Activated T-helper 17 cell treated with anti-CD3 and anti-CD28 coated beads, Interleukin-2, amount 50 U/mL, for 72 hours (primary cell): ENCODE measurements at places on chromosomes 5 and 9. TPM values are rescaled to one million over a fixed set of nuclear protein-coding genes. Genes with fewer than 3 reads are reported as not detected.

DNA sequence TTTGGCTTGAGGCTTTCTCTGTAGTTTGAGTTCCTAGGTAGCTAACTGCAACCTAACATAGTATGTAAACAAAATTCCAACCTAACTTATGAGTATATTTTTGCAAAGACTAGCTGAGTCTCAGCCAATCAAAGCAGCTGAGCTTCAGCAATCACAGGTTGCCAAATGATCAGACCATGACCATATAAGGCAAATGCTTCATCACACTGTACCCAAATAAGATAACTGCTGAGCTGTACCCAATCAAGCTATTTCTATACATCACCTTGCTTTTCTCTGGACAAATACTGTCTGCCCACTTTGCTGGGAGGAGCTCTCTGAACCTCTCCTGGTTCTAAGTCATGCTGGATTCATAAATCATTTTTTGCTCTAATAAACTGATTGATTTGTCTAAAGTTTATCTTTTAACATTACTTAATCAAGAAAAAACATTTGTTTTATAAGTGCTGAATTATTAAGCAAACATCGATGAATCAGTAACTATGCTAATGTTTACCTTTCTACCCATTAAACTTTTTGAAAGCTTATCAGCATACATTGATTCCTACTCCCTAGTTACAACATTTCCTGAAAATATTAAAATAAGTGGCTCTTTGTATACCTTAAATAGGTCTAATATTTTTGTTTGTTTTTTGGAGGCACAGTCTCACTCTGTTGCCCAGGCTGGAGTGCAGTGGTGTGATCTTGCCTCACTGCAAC is 129.7 kb upstream of the PCA3 start:
- no peak overlapping the region for H3K4me3 ChIP-seq
- peaks cover 4% of the 10 kb centered on the region for H3K27me3 ChIP-seq
- H3K27ac ChIP-seq, result no peak overlapping the region

GRCh38 chr9:82011133-82011532 is 22.6 kb downstream of the SPATA31D1 start:
- no peak for ATAC-seq
- no peak overlapping the region for H3K4me3 ChIP-seq
- no peaks in the 10 kb centered on the region for H3K27me3 ChIP-seq
- H3K4me1 ChIP-seq, result no peaks in the 10 kb centered on the region
- no peak overlapping the region for H3K27ac ChIP-seq

DNA sequence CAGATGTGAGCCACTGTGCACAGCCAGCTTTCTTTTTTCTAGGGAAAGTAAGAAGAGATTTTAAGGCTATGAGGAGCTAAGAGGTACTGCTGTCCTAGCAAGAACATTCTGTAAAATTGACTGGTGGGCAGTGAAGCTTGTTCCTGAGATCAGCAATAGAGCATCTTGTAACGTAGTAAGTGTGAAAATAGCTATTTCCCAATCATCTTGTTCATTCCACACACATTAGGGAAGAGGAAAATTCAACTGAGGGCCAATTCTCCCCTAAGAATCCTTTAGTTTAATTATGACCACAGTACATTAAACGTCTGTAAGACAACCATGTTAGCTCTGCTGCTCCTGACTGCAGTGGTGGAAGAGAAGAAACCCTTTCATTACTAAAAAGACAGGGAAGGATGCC is 246.2 kb downstream of the EFNA5 start:
- H3K27me3 ChIP-seq, result peaks cover 8% of the 10 kb centered on the region
- H3K27ac ChIP-seq, result no peak overlapping the region
- no peaks in the 10 kb centered on the region for H3K4me1 ChIP-seq
- H3K4me3 ChIP-seq, result no peak overlapping the region
- no peak for ATAC-seq

- H3K27ac ChIP-seq, result no peak overlapping the region
- H3K4me3 ChIP-seq, result no peak overlapping the region
- no peaks in the 10 kb centered on the region for H3K4me1 ChIP-seq
- peaks cover 4% of the 10 kb centered on the region for H3K27me3 ChIP-seq
Measured at GRCh38 chr5:2610986-2611385, 140.5 kb downstream of the IRX2 start.

Gene KIF20A
- total RNA-seq, result 73.0 TPM

DNA sequence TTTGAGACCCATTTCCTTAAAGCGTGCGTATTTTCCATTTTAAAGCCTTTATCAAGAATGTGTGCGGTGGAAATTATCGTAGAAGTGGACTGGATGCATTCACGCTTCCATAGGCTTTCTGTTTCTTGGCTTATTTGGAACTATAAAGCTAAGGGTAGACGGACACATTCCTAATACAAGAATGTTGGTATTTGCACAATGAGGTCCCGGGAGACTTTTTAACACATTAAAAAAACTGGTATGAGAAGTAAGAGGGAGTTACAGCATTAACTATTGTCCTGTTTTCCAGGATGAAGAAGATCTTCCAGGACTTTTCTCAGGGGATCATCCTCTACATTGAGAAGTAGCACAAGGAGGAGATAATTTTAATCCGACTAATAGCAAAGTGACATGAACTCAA is 653.0 kb downstream of the MTRR start:
- H3K27me3 ChIP-seq, result peaks cover 4% of the 10 kb centered on the region
- H3K4me1 ChIP-seq, result no peaks in the 10 kb centered on the region
- no peak overlapping the region for H3K27ac ChIP-seq
- H3K4me3 ChIP-seq, result no peak overlapping the region

Gene FOXD4L3
- 0.16 TPM for total RNA-seq

DNA sequence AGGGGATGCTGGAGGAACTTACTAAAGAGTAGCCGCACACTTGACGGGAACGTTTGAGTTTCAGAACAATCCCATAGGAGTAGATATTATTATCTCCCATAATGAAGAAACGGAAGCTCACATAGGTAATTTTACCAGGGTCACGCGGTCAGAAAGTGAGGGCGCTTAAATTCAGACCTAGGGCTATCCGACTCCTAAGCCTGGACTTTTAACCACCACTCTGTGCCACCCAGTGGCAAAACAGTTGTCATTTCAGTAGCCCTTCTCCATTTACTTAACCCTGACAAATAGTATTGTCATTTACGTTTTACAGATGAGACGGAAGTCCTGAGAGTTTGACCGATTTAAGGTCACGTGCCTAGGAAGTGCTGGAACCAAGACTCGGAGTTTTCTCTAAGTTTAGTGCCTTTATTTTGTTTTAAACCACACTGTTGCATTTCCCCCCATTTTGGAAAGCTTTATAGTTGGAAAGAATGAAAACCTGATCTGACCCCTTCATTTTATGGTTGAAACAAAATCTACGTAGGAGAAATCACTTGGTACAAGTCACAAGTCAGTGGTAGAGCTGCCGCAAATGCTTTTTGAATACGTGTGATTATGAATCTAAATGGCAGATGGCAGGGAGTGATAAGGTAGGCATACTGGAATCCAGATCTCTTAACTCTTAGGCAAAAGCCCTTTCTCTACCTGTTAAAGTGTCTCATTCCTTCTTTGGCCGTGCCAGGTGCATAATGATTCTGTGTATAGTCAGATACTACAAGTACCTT is 650 bp downstream of the MRRF start:
- no peaks in the 10 kb centered on the region for H3K27me3 ChIP-seq
- peak overlapping the region; percentile 100 for H3K27ac ChIP-seq
- peak; percentile 56 for ATAC-seq
- peaks cover 11% of the 10 kb centered on the region for H3K4me1 ChIP-seq
- peaks cover 52% of the 10 kb centered on the region for H3K36me3 ChIP-seq
- H3K4me3 ChIP-seq, result peak overlapping the region; percentile 94

Gene PHAX
- total RNA-seq, result 38.6 TPM

- no peaks in the 10 kb centered on the region for H3K27me3 ChIP-seq
- no peak for ATAC-seq
- no peaks in the 10 kb centered on the region for H3K4me1 ChIP-seq
- H3K4me3 ChIP-seq, result no peak overlapping the region
- H3K27ac ChIP-seq, result no peak overlapping the region
Measured at GRCh38 chr9:14107977-14108376, 206.0 kb downstream of the NFIB start.

Gene TESK1
- 23.5 TPM for total RNA-seq

Gene NMUR2
- not detected for total RNA-seq

Gene PCDHB13
- total RNA-seq, result not detected

- H3K27ac ChIP-seq, result no peak overlapping the region
- no peaks in the 10 kb centered on the region for H3K4me1 ChIP-seq
- H3K27me3 ChIP-seq, result peaks cover 26% of the 10 kb centered on the region
- no peak overlapping the region for H3K4me3 ChIP-seq
- no peaks in the 10 kb centered on the region for H3K36me3 ChIP-seq
Measured at GRCh38 chr5:142660196-142660595, 25.7 kb downstream of the FGF1 start.

DNA sequence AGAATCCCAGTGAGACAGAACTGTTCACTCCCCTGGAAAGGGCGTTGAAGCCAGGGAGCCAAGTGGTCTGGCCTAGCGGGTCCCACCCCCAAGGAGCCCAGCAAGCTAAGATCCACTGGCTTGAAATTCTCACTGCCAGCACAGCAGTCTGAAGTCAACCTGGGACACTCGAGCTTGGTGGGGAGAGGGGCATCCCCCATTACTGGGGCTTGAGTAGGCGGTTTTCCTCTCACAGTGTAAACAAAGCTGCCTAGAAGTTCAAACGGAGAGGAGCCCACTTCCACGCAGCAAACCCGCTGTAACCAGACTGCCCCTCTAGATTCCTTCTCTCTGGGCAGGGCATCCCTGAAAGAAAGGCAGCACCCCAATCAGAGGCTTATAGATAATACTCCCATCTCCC is 45.1 kb upstream of the PTGER4 start:
- no peak overlapping the region for H3K4me3 ChIP-seq
- no peak for ATAC-seq
- no peak overlapping the region for H3K27ac ChIP-seq
- H3K27me3 ChIP-seq, result no peaks in the 10 kb centered on the region
- no peaks in the 10 kb centered on the region for H3K36me3 ChIP-seq
- H3K4me1 ChIP-seq, result peaks cover 3% of the 10 kb centered on the region

Gene NME5
- total RNA-seq, result not detected

Gene DDX4
- not detected for total RNA-seq

DNA sequence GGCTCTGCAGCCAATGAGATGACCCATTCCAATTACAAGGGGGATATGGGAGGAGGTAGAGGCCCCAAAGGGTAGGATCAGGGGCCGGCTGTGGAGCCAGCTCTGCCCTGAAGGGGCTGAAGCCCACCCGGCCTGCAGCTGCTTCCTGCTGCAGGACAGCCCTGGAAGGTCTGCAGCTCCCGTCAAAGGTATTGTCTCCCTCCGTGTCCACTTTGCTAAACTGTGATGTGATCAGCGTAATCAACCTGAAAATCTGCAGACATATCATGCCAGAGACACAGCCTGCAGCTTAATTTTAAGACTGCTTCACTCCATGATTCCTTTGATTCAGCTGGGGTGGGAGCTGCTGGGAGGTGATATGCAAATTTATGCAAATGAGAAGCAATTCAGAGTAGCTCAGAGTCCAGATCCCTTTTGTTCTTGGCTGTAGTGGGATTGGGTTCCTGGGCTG is 90.7 kb downstream of the GADD45G start:
- no peak overlapping the region for H3K4me3 ChIP-seq
- no peak for ATAC-seq
- no peaks in the 10 kb centered on the region for H3K36me3 ChIP-seq
- H3K27me3 ChIP-seq, result no peaks in the 10 kb centered on the region

- H3K27ac ChIP-seq, result no peak overlapping the region
- peaks cover 7% of the 10 kb centered on the region for H3K4me1 ChIP-seq
- H3K27me3 ChIP-seq, result peaks cover 74% of the 10 kb centered on the region
- no peak for ATAC-seq
- H3K36me3 ChIP-seq, result no peaks in the 10 kb centered on the region
- no peak overlapping the region for H3K4me3 ChIP-seq
Measured at GRCh38 chr9:68702493-68702892, 2.5 kb upstream of the PIP5K1B start.

- peaks cover 20% of the 10 kb centered on the region for H3K27me3 ChIP-seq
- peaks cover 5% of the 10 kb centered on the region for H3K4me1 ChIP-seq
- H3K27ac ChIP-seq, result no peak overlapping the region
- peak overlapping the region; percentile 30 for H3K4me3 ChIP-seq
- H3K36me3 ChIP-seq, result no peaks in the 10 kb centered on the region
Measured at GRCh38 chr5:124651663-124652513, 94.6 kb downstream of the ZNF608 start.

DNA sequence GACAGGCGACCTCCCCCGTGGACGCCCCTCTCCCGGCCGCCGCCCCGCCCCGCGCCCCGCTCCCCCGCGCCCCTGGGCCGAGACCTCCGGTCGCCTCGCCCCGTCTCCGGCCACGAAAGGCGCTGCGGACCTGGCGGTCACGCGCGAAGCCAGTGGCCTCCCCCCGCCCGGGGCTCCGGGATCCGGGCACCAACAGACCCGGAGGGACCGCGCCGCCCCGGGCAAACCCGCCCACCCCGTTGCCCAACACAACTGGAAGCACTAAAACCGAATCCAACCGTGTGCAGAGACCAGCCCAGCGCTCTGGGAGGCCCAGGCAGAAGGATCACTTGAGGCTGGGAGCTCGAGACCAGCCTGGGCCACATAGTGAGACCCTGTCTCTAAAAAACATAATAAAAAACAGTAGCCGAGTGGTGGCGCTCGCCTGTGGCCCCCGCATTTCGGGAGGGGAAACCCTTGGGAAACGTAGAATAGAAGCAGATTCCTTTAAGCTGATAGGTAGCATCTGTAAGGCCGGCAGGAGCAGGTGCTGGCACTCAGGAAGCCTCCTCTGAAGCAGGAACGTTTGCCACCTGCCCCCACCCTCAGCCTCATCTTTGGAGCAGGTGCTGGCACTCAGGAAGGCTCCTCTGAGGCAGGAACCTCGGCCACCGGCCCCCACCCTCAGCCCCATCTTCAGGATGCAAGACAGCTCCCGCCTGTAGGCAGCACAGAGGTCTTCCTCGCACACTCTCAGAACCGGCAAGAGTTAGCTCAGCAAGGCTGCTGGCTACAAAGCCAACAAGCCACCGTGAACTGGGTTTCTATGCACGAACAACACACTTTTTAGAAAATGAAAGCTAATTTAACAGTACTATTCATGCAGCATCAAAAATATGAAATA is 4.6 kb upstream of the SLC9A3 start:
- H3K4me3 ChIP-seq, result peak overlapping the region; percentile 31
- peaks cover 40% of the 10 kb centered on the region for H3K27me3 ChIP-seq
- peaks cover 7% of the 10 kb centered on the region for H3K36me3 ChIP-seq
- H3K27ac ChIP-seq, result no peak overlapping the region
- H3K4me1 ChIP-seq, result peaks cover 22% of the 10 kb centered on the region

- H3K4me3 ChIP-seq, result no peak overlapping the region
- H3K4me1 ChIP-seq, result no peaks in the 10 kb centered on the region
- no peaks in the 10 kb centered on the region for H3K27me3 ChIP-seq
- no peak overlapping the region for H3K27ac ChIP-seq
- ATAC-seq, result peak; percentile 32
- no peaks in the 10 kb centered on the region for H3K36me3 ChIP-seq
Measured at GRCh38 chr5:124908581-124909451, 162.4 kb upstream of the ZNF608 start.

- H3K4me3 ChIP-seq, result no peak overlapping the region
- no peaks in the 10 kb centered on the region for H3K27me3 ChIP-seq
- no peaks in the 10 kb centered on the region for H3K4me1 ChIP-seq
- no peaks in the 10 kb centered on the region for H3K36me3 ChIP-seq
- ATAC-seq, result no peak
Measured at GRCh38 chr5:125746917-125747316, 676.3 kb upstream of the GRAMD2B start.

- H3K27me3 ChIP-seq, result peaks cover 4% of the 10 kb centered on the region
- ATAC-seq, result no peak
- no peaks in the 10 kb centered on the region for H3K36me3 ChIP-seq
- H3K4me1 ChIP-seq, result no peaks in the 10 kb centered on the region
Measured at GRCh38 chr9:7778851-7779600, 20.6 kb downstream of the DMAC1 start.

GRCh38 chr5:180332051-180332517 is 21.1 kb downstream of the GFPT2 start:
- H3K27ac ChIP-seq, result no peak overlapping the region
- no peak for ATAC-seq
- no peaks in the 10 kb centered on the region for H3K36me3 ChIP-seq
- H3K4me3 ChIP-seq, result no peak overlapping the region

Gene SPATA31C1
- total RNA-seq, result 0.08 TPM

GRCh38 chr5:131276072-131276471 is 12.2 kb downstream of the CDC42SE2 start:
- peaks cover 53% of the 10 kb centered on the region for H3K4me1 ChIP-seq
- peaks cover 82% of the 10 kb centered on the region for H3K36me3 ChIP-seq
- H3K27ac ChIP-seq, result peak overlapping the region; percentile 88
- H3K4me3 ChIP-seq, result peak overlapping the region; percentile 83
